Right renal pelvis (tissue), 4 donors: ENCODE measurements at places on chromosomes 3 and 15. TPM values are rescaled to one million over a fixed set of nuclear protein-coding genes. Genes with fewer than 3 reads are reported as not detected.

The FGD5 gene
- 26.6 TPM for polyA plus RNA-seq

The LINGO1 gene
- 15.8 TPM for polyA plus RNA-seq

The GOLGA8A gene
- polyA plus RNA-seq: 92.0 TPM

The TLNRD1 gene
- polyA plus RNA-seq: 11.7 TPM

The SLC12A1 gene
- 534 TPM for polyA plus RNA-seq

The CCDC39 gene
- polyA plus RNA-seq: 7.9 TPM

The LRRC34 gene
- 10.7 TPM for polyA plus RNA-seq

The VILL gene
- 11.0 TPM for polyA plus RNA-seq

The ONECUT1 gene
- polyA plus RNA-seq: not detected

The SPATA12 gene
- not detected for polyA plus RNA-seq

GRCh38 chr3:13927295-13927694, 47.4 kb upstream of the WNT7A start:
- DNase-seq: no peak

- DNase-seq: no peak
Observed at GRCh38 chr15:59303136-59303535, 69.5 kb downstream of the MYO1E start.

GRCh38 chr3:194134231-194134756, 1.7 kb upstream of the HES1 start:
- DNase-seq: peak; percentile 72

DNA sequence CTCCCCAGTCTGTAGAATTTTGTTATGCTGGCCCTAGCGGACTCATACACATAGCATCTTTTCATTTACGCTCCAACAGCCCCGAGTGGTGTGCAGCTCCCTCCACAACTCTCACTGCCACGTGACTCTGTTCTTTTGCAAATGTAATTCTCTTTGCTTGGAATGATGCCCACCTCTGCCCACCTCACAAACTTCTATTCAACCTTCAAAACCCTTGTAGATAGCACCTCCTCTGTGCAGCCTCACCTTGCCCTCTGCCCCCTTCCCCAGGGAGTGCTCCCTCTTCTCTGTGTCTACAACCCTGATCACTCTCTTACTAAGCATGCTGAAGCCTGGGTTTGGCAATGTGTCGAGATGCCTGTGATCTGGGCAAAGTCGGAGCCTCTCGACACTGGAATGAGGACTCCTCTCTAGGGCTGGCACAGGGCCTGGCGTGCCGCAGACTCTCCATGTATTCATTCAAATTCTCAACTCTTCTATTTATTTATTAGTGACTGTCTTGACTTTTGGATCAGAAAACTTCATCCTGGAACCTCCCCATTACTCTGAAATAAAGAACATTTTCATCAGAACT, 73.5 kb downstream of the MGLL start:
- DNase-seq: no peak

GRCh38 chr3:88031642-88032077, 27.1 kb downstream of the CGGBP1 start:
- DNase-seq: no peak

DNA sequence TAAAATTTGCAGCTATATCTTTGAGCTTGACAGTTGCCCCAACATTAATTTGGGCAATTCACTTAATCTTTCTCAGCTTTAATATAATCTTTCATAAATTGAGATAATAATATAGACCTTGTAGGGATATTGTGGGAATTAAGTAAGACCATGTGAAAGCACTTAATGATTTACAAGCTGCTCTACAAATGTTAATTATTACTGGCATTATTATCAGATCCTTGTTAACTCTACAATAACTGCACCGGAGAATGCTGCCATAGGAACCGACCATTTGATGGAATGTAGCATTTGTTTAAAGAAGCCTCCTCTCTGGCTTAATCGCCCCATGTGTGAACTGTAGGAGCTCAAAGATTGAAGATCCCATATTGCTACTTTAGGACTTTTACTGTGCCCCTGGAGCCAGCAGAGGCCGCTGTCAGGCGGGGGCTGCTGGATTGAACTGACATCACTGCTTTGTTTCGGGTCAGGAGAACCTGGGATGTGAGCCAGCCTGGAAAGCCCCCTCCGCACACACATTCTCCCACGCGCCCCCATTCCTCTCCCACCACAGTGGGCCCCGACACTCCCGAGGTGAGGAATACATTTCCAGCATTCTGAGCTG, 154.2 kb upstream of the TNIK start:
- no peak for DNase-seq

DNA sequence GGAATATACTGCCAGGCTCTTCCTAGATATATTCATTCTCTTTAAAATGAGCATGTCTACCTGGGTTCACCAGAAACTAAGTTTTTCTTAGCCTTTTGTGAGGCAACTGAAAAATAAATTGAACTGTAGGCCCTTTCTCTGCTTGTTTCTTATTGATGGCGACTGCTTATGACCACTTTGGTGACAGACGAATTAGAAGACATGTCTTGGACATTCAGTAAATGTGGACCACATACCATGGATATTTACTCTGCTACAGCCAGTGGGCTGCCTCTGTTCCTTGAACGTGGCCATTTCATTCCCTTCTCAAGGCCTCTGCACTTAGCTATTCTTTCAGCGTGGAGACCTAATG, 603 bp upstream of the SELENOK start:
- no peak for DNase-seq

- no peak for DNase-seq
Observed at GRCh38 chr3:120495809-120496208, 45.0 kb upstream of the FSTL1 start.

DNA sequence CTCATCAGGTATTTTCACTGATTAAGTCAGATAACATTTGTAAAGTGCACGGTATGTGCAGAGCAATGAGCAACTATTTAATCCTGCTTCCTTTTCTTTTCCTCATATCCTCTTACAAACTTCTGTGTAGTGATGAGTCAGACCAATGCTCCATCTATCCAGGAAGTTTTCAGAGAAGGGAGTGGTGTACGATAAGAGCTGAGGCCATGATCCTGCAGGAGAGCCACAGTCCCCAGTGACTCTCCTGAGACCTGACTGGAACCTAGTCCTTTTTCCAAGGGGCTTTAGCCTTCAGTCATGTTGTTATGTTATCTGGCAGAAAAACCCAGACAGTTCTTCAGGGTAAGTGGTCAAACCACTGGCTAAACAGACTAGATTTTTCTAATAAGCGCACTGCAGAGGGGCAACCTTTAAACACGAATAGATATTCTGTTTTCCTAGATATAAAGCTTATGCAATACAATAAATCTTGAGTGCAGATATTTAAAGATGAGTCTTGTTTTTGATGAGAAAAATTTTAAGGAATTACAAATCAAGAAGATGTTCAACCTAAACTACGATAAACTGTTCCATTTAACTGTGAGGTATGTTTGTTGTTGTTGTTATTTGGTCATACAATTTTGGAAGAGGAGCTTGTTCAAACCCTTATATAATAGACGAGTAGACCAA, 110.5 kb upstream of the RAP2B start:
- DNase-seq: no peak

- DNase-seq: no peak
Observed at GRCh38 chr3:135871311-135871710, 94.2 kb upstream of the PPP2R3A start.

DNA sequence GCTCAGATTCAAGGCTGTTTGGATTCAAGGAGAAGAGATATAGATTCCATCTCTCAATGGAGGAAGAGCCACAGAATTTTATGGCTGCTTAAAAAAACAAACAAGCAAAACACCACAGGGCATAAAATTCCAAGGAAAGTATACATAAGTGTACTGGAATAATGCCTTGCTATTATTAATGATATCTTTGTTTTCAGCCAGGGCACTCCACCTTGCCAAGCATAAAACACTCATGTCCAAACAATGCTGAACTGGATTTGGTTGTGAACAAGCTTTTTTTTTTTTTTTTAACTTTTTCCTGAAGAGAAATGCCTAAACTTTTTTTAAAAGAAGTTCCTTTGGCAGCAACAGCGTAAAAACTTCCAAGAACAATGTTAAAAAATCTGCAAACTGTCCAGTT, 4.8 kb upstream of the CLSTN2 start:
- no peak for DNase-seq

DNA sequence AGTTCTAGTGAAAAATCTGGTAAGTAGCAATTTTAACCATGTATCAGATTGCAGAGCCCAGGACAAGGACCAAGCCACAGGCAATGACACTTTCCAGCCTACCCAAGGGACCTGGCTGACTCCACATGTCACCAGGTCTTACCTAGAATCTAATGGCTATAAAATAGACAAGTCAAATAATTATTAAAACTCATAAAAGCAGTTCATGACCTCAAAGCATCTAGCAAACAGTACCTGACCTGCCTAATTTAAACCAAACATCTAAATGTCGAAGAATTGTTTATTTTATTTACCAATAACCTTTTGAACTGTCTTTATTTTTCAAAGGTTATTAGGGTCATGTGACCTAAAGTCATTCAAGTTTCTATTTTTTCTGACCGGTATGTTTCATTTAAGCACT, 35.6 kb upstream of the MKRN3 start:
- no peak for DNase-seq

GRCh38 chr3:114756506-114757279, 390.4 kb downstream of the ZBTB20 start:
- DNase-seq: no peak

GRCh38 chr3:77038930-77039605, 831 bp upstream of the ROBO2 start:
- DNase-seq: peak; percentile 72

DNA sequence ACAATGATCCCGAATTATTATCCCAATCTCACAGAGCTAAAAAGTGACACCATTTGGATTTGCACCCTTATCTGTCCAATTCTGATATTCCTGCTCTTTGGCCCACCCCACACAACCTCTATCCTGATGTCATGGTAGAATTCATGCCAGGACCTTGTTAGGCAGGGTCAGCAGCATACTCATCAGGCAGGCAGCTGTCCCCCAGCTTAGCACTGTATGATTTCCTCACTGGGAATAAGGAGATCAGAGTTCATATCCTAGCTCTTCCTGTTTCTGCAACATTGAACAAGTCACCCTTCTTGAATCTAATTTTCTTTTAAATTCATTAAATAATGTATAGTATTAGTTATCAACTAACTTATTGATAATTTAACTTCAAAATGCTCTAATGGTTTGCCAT, 12.0 kb upstream of the C3orf80 start:
- DNase-seq: no peak

DNA sequence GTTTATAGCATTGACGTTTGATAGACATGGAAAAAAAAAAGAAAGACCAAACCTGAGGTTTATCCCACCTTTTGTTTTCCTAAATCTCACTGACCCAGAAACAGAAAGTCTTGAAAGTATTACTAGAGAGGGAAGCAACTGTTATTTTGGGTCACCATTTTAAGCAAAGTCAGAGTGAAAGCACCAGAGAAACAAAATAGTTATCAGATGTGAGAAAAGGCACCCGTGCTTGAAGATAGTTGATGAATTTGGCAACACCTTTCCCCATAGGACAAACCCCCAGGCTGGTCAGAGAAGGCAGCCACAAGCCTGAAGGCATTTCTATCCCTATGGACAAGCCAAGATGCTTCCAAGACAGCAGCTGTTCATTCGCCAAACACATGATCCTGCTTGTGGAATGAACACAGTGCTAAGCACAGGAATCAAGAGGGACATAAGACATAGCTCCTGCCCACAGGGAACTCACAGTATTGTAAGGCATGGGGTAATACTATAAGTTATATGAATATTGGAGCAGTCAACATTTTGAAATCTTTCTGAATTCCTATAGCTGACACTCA, 170.9 kb downstream of the ERC2 start:
- no peak for DNase-seq

DNA sequence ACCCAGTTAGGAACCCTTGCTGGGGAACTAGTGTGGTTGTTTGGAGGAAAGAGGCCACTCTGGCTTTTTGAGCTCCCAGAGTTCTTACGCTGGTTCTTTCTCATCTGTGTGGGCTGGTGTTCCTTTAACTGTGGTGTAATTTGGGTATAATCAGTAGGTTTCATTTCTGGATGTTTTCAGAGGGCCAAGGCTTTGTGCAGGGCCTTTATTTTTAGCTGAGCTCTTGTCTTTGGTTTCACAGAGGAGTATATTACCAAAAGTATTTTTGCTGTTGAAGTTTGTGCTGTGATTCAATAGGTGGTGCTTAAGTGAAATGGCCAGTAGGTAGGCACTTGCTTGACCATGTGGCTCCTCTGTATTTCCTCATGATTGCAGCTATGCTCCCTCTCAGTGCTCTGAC, 357.9 kb downstream of the KCNH8 start:
- DNase-seq: no peak

DNA sequence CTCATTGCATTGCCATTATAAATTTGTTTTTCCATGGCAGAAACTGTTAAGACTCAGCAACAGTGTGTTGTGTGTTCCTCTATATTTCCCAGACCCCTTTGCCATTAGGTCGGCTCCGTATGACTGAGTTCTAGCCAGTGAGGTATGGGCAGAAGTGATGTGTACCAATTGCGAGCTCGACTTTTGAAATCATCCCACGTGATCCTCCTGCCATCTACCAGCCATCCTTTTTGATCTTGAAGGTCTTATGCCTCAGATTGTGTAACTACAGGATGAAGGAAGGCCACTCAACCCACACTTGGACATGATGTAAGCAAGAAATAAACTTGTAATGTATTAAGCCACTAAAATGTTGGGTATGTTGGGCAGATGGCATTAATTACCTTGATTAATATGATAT, 562.3 kb downstream of the PDCD6IP start:
- no peak for DNase-seq

DNA sequence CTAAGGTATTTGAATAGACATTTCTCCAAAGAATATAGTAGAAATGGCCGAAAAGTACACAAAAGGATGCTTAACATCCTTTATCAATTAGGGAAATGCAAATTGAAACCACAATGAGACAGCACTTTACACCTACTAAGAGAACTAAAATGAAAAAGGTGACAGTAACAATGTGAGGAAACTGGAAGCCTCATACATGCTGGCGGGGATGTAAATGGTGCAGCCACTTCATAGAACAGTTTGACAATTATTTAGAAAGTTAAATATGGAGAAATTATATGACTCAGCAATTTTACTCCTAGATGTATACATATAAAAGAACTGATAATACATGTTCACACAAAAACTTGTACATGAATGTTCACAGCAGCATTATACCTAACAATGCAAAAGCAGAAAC, 13.4 kb downstream of the SPICE1 start:
- DNase-seq: no peak

DNA sequence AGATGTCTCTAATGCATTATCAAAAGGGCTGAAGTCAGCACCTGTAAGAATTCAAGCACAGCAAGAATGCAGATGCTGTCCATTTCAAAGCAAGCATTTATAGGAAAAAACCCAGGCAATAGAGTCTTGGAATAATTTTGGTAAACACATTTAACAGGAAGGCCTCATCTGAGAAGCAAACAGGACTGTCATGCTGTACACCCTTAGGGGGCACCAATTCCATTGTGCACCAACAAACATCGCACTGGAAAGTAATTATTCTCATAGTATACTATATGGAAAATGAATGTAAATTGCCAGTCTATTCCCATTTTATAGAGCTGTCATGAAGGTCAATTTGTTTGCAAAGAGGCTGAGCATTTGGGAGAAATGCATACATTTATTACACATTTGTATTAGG, 247.3 kb upstream of the SUCLG2 start:
- DNase-seq: no peak

- DNase-seq: no peak
Observed at GRCh38 chr15:32919749-32920414, 202.1 kb downstream of the GREM1 start.
